ENCODE measurements at places on chromosomes 7 and 10.

DNA sequence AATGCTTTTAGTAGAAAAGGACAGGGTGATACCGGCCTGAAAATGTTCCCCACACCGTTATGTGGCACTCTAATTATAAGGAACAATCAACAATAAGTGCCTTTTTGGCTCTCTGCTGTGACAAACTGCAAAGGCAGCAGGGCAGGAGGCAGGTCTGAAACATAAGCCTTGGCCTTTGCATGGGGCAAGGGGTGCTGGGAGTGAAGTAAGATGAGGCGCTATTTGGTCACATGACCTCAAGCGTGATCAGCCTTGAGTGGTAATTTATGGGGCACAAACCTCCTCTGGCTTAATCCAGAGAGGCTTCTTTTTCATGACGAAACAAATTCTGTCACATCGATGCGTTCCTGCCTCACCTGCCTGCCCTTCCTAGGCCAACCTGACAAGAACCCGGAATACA is 202.7 kb downstream of the TAX1BP1 start:
- DNase-seq, result no peak

GRCh38 chr10:62171791-62172190 is 96.9 kb downstream of the RTKN2 start:
- DNase-seq, result no peak

DNA sequence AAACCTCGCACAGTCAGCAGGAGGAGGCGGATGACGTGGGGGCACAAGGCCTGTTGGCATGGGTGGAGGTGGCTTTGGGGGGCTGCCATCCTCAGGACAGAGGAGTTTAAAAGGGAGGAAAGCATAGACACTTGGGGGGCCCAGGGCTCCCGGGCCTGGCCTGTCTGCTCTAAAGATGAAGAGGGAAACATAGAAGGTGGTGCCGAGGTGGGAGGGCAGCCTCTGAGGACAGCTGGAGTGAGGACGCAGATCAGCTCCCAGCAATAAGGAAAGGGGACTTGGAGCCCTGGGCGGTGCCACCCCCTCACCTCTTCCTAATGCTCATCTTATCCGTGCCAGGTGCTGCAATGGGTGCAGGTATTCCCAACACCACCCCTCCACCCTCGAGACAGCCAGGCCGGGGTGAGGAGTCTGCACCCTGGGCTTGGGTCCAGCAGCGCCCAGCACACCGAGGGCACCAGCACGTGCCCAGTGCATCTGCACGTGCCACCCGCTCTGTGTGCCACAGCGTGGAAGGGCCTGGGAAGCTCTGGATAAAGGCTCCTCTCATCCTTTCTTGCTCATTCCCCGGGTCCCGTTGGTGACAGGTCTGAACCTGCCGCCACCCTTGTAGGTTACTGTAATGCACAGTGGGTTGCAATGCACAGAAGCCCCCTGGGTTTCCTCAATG is 566.0 kb upstream of the FOXK1 start:
- no peak for DNase-seq

- no peak for DNase-seq
These were observed 451.7 kb upstream of the TEX47 start for GRCh38 chr7:89247207-89247606.

- DNase-seq, result no peak
These were observed 174.4 kb downstream of the CDCA7L start for GRCh38 chr7:21771266-21771665.

DNA sequence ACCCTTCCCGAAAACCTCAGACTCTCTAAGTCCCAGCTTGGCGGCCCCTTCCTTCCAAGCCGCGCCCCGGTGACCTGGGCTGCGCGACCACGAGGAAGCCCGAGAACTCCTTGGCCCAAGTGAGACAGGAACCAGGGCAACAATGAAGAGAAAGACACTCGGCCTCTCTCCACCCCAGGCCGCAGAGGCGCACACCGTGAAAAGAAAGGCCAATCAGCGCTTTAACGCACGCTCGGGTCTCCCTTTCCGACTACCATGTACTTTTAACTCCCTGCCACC is 166.4 kb upstream of the PPP1R3A start:
- DNase-seq, result no peak

DNA sequence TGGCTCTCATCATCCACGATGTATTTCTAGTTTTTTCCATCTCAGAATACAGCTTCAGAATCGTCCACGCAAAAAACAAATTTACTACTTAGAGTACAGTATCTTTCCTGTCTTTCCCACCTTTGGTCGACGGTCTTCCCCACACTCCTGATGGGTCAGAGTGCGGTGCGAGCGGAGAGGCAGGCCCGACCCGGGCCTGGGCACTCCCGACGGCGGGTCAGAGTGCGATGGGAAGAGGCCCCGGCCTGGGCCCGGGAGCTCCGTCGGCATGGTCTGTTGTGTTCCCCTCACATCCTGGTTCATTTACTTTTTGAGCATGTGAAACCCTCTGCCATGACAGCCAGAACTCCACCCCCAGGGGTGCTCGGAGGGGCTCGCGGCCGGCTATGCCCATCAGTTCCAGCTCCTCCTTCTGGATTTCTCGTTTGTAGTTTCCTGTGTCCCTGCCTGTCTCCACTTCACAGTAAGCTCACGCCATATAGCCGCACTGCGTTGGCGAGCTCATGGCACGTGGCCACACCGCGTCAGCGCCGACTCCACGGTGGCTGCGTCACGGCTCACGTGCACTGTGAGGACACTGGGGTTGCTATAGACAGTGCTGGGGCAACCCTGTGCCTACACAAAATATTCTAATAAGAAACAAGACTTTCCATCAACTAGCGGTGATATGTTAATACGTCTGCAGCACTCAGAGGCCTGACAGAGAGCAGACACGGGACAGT is 7.8 kb downstream of the COX19 start:
- no peak for DNase-seq

DNA sequence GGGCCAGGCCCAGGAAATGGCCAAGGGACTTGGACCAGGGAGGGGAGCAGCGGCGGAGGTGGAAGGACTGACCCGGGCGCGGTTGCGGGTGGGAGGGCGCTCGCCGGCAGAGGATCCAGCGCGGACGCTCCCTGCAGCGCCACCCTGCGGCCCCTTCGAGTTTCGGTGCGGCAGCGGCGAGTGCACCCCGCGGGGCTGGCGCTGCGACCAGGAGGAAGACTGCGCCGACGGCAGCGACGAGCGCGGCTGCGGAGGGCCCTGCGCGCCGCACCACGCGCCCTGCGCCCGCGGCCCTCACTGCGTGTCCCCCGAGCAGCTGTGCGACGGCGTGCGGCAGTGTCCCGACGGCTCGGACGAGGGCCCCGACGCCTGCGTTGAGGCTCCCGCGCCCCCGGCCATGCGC is 16.8 kb upstream of the ZNF467 start:
- no peak for DNase-seq

GRCh38 chr7:141866974-141867373 is 25.7 kb upstream of the PRSS37 start:
- DNase-seq, result no peak

DNA sequence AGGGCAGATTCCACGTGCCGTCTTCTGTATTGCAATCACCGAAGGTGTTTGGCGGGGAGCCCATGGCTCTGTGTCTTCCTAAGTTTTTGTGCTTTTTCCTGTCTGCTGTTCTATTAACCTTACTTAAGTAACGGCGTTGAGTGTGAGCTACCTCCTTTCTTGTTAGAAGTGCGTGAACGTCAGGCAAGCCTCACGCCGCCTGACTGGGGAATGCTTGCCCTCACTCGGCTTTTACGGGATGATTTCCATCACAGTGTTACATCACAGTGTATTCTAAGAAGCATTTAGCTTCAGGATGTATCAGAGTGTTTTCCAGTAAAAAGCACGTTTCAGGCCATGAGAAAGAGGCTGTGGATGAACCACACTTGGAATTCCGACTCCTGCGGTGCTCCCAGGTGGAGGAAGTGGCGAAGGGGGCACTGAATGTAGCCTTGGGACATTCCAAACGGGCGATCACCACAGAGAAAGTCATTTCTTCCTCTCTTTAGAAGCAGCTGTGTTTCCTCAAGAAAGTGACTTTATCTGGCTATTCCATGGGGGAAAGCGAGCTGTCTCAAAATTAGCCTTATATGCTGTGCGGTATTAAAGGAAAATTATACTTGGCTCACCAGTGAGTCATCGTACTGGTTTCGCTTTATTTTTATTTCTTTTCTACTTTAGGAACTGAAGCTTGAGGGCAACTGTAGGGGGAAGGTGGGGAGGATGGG is 290.7 kb downstream of the KLF6 start:
- no peak for DNase-seq

GRCh38 chr10:33638891-33639290 is 304.4 kb upstream of the NRP1 start:
- DNase-seq, result no peak

Data from activated CD8-positive, alpha-beta memory T cell treated with anti-CD3 and anti-CD28 coated beads for 4 hours (primary cell).